ENCODE measurements at places on chromosomes 12 and 14.

GRCh38 chr14:50762001-50762930 lies 68.7 kb downstream of the NIN start:
- DNase-seq = no peak

DNA sequence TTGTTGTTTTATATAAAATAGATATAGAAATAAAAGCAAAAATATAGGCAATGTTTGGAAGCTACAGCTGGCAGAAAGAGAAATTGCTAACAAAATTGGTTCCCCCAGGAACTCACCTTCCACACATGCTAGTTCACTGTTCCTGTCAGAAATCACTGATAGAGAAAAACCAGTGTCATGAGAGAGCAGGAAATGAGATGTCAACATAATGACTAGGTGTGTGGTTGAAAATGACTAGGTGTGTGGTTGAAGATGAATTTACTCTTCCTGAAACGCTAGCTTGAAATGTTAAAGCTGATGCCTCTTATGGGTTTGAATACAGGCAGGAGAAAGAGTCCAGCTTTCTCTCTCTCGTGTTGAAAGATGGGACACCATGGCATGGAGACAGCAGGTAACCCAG lies 216.3 kb downstream of the C12orf42 start:
- no peak for DNase-seq

DNA sequence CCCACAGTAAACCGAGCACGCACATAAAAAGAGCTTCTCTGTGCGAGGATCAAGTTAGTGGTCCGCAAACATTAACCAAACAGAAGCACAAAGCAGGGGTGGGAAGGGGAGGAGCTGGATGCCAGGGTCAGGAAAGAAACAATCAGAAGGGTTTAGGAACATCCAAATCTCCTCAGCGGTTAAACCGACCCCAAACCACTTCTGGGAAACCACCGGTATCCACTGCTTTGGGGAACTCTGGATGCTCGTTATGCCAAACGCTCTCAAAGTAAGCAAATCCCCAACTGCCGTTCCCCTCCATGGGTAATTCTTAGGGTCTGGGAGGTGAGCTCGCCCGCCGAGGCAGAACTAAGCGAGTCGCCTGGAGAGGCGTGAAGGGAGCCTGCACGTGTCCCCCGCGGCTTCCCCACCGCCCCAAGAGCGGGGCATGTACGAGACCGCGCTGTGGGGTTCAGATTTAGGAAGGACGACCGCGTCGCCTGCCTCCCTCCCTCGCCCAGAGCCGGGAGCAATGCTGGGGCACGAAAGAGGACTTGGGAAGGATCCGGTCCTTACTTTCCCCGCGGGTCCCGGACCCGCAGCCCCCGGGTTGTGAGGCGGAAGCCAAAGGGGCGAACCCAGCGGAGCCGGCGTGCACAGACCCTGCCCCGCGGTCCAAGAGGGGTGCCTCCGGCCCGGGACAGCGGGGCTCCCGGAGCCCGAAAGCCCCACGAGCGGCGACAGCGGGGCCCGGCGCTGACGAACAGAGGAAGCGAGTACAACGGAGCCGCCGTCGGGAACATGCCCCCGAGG lies 711 bp downstream of the SBNO1 start:
- DNase-seq = no peak

DNA sequence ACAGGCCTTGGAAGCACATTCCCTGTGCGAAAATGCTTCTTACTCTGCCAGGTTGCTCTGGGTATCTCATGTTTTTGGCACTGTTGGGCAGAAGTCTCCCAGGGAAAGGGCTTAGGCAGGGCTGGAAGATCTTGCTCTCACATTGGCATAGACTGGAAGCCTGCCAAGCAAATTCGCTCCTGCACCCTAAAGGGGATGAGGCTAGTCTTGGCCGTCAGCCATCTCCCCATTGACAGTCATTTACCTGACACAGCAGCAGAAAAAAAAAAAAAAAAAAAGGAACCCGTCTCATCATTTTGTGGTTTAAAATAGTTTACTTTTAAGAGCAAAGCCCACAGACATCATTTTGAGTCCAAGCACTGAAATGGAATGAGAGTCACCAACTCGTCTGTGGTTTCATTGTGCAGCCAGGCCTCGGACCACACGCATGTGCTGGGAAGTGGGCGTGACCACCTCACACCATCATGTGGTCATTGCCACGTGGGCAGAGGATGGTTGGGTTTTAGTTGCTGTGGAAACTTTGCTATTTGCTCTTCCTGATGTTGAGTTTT lies 84.8 kb downstream of the NRXN3 start:
- DNase-seq = no peak

GRCh38 chr14:101588990-101589389 lies 27.7 kb downstream of the DIO3 start:
- peak; percentile 3 for DNase-seq

DNA sequence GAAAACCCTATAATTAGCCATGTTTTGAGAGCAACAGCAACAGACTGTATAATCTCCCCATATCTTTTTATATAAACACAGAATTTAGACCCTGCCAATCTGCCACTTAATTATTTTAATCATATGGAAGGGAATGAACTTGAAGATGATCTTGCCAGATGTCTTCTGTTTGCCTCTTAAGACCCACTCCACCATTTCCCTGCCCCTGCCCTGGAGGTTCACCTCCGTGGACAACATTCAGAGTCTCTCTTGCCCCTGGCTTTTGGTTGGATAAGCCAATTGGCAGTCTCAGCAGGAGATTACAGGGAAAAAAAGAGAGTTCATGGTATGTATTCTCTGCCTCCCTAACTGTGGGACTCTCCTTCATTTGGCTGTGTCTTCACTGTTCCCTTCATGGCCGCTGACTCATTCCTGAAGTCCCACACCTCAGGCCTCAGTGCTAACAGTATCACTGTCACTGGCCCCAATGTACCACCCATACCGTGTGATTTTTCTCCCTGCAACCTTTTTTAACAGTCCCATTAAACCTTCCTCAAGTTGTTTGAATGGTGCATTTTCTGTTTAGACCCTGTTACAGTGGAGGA lies 184.8 kb downstream of the PIK3C2G start:
- no peak for DNase-seq

- DNase-seq = no peak
Measured at GRCh38 chr12:47985596-47986290, 18.5 kb downstream of the COL2A1 start.

DNA sequence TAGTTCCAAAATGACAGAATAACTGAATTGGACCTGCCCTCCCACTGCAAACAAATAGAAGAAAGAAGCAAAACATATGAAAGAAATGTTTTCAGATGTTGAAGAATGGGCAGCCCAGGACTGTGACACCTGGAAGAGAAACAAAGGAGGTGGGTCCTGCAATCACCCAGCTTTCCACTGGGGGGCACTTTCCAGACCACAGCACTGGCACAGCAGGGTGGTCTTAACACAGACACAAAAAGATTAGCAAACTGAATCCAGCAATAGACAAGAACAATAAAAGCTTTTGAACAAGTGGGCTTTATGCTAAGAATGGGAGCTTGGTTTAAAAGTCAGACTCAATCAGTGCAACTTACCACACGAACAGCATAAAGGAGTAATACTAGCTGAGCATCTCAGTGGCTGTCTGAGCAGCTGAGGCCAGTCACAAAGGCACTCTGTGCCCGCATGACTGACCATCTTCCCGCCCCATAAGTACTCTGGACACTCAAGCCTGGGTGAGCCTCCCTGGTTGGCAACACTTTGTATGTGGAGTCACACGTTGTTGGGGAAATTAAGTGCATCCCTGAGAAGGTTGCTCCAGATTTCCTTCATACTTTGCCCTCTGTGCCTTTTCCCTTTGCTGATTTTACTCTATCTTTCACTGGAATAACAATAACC lies 27.7 kb downstream of the JKAMP start:
- DNase-seq = no peak

DNA sequence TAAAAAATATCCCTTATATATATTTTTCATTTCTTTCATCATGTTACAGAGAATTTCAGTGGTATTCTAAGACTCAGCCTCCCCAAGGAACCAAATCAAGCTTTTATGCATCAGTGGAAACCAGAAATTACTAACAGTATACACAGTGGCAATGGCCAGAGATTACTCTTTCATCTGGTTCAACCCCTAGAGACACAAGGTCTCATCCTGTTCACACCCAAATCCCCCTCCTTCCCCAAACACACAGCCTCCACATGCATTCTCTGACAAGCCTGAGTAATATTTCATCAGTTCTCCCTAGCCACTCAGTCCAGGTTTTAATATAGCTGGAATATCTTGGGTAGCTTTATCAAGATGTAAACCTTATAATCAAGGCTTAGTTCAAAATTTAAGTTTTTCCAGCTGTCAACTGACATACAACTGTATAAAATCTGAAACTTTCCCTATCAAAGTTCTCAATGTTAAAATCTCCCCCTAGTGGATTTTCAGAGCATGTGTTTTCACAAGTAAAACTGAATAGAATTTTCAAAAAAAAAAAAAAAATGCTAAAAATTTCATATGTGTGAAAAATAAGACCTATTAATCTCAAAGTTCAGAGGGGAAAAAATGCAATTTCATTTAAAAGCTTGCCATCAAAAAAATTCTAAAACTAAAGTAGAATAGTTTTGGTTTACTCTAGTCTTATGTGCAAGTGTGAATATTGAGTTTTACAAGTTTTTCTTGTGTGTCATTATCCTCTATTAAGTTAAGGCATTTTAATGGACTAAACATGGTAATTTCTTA lies 10.5 kb upstream of the SSTR1 start:
- DNase-seq = no peak

DNA sequence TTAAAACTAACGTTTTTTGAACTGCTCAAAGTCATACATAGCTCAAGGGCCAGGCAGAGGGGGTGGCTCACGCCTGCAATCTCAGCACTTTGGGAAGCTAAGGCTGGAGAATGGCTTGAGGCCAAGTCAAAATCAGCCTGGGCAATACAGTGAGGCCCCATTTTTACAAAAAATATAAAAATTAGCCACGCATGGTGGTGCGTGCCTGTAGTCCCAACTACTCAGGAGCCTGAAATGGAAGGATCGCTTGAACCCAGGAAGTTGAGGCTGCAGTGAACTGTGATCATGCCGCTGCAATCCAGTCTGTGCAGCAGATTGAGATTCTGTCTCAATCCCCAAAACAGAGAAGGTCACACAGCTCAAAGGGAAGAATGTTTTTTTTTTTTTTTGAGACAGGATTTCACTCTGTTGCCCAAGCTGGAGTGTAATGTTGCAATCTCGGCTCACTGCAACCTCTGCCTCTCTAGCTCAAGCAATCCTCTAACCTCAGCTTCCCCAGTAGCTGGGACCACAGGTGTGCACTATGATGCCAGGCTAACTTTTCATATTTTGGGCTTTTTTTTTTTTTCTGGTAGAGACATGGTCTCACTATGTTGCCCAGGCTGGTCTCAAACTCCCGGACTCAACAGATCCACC lies 2.9 kb downstream of the RBM23 start:
- DNase-seq = no peak

GRCh38 chr12:30019366-30020140 lies 235.8 kb upstream of the TMTC1 start:
- DNase-seq = no peak

- no peak for DNase-seq
Measured at GRCh38 chr14:91862417-91862816, 4.9 kb downstream of the TC2N start.

DNA sequence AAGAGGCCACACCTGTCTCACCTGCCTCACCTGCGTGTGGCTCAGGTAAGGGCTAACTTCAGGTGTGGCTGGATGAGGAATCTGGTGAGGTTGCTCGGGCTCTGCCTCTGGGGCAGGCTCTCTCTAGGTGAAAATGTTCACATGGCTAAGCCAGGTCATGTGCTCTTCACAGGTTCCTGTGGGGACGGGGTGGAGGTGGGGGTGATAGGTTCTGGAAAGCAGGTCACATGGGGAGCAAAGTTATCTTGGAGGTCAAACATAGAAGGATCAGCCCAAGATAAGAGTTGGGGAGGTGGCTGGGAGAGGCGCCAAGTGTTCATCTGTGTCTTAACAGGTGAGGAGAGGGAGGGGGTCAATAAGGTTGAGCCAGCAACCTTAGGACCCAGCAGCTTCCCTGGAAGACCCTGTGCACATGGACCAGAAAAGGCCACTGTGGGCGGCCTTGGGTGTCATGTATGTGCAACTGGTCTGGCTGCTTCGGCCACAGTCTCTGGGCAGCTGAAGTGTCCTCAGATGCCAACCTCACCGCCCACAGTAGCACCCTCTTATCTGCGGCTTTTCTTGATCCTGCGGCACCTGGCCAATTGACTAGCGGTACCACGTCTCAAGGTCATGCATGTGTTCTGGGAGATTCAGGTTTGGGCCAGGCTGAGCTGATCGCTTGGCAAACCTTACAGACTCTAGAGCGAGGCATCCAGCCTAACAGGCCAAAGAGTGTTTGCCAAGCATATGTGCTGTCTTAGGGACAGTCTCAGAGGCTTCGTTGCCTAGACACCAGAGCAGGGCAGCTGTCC lies 60.5 kb downstream of the CACNA1C start:
- no peak for DNase-seq

GRCh38 chr14:43360239-43360638 lies 1146.8 kb downstream of the FSCB start:
- no peak for DNase-seq
